Astrocyte (in vitro differentiated cells and primary cell): ENCODE measurements at places on chromosomes 12 and 14. TPM values are rescaled to one million over a fixed set of nuclear protein-coding genes. Genes with fewer than 3 reads are reported as not detected.

TMPRSS12 gene
- not detected in 2 replicates for total RNA-seq

INSM2 gene
- total RNA-seq = not detected in 2 replicates

DACT1 gene
- total RNA-seq = 49.3 and 55.0 TPM in 2 replicates

CAPZA3 gene
- not detected in 2 replicates for total RNA-seq

DNA sequence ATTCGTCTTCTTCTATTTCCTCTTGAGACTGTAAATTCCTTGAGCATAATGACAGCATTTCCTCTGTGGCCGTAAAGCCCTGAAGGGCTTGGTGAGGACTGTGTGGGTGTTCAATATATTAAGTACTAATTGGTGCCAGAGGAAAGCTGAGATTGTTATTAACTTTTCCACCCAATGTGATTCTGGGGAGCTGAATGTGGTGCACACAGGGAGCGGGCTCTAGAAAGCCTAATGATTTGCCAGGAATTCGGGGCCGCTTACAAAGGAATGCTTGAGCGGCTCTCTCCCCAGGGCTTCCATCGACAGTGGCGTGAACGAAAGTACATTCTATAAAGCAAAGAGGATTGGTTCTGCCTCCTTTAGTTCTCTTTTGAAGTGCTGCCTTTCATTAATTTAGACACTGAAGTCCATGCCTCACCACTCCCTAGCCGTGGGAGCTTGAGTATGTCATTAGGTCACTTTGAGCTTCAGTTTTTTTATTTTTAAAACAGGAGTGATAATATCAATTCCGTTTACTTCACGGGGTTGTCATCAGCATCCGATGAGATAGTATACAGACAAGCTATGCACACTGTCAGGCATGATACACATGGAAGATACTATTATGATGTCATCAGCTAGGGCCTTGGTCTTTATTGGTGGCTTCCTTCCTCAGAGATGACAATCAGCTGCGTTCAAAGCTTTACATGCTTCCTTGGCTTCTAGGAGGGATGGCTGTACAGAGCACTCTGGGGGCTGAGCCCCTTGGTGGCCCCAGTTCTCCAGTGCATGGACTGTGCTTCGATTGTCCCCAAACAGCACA, 11.0 kb upstream of the GSG1 start:
- H3K4me3 ChIP-seq = peak overlapping the region; percentile 26
- no peak overlapping the region for H3K27ac ChIP-seq
- H3K4me1 ChIP-seq = peaks cover 18% of the 10 kb centered on the region
- no peaks in the 10 kb centered on the region for H3K36me3 ChIP-seq

DNA sequence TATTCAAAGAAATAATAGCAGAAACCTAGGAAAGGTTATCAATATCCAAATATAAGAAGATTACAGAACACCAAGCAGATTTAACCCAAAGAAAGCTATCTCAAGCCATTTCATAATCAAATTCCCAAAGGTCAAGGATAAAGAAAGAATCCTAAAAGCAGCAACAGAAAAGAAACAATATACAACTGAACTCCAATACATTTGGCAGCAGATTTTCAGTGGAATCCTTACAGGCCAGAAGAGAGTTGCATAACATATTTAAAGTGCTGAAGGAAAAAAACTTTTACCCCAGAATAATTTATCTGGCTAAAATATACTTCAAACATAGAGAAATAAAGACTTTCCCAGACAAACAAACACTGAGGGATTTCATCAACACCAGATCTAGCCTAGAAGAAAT, 54.3 kb downstream of the DENND5B start:
- no peaks in the 10 kb centered on the region for H3K4me1 ChIP-seq
- DNase-seq = no peak
- no peaks in the 10 kb centered on the region for H3K36me3 ChIP-seq
- no peak overlapping the region for H3K27ac ChIP-seq

DNA sequence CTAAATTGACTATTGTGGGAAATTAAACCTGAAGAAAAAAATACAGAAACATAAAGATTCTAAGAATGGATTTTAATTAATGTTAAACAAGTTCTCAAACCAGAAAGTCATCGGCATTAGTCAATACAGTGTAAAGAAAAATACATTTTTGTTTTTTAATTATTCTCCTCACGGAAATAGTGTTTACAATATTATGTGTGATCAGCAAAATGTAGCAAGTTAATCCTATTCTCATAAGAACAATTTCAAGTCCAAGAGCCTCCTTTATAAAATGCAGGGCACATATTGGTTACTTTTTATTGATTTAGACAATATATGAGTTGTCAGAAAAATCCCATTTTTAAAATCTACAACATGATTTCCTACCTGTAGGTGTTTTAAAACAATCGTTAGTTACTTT, 158.0 kb upstream of the MGAT4C start:
- no peaks in the 10 kb centered on the region for H3K4me1 ChIP-seq
- no peaks in the 10 kb centered on the region for H3K27me3 ChIP-seq
- no peak overlapping the region for H3K4me3 ChIP-seq
- H3K27ac ChIP-seq = no peak overlapping the region

CHMP4A gene
- 26.7 and 32.2 TPM in 2 replicates for total RNA-seq

PTHLH gene
- 48.5 and 53.5 TPM in 2 replicates for total RNA-seq

DNA sequence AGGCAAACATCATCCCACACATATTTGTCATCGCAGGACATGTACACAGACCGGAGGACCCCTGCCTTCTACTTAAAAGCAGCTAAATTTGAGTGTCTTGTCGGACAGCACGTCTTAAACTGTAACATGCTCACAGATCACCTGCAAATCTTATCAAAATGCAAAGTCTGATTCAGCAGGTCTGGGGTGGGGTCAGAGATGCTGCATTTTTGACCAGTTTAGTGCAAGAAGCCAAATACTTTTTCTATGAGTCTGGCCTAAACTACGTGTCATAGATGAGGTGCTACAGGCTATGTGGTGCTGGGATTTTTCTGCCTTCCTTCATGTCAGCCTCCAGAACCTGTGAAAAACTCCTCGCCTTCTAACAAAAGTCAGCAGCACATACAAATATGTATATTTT, 178.8 kb upstream of the LHX5 start:
- no peak for DNase-seq
- H3K4me1 ChIP-seq = no peaks in the 10 kb centered on the region
- H3K36me3 ChIP-seq = no peaks in the 10 kb centered on the region
- H3K4me3 ChIP-seq = no peak overlapping the region
- peaks cover 2% of the 10 kb centered on the region for H3K27me3 ChIP-seq
- no peak overlapping the region for H3K27ac ChIP-seq

- H3K27me3 ChIP-seq = no peaks in the 10 kb centered on the region
Observed at GRCh38 chr12:765840-766239, 13.5 kb downstream of the WNK1 start.

DNA sequence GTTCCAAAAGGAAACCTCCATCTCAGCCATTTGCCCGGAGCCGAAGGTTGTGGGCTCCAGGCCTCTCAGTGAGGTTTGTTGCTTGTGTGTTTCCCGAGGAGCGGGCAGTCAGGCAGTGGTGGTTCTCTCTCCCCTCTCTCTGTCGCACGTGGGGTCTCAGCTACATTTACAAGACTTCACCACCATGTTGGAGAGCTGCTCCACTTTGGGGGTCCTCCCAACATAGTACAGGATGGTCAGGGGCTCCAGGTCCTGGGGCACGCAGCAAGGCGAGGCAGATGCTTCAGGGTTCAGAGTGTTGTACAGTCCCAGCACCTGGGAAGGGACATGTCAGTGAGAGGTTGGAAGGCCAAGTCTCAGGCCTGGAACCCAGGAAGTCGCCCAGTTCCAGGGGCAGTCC, 22.8 kb downstream of the TGFB3 start:
- no peaks in the 10 kb centered on the region for H3K4me1 ChIP-seq
- H3K27ac ChIP-seq = no peak overlapping the region
- no peak for DNase-seq
- H3K27me3 ChIP-seq = no peaks in the 10 kb centered on the region

GRCh38 chr14:62885451-62885850, 159.8 kb downstream of the KCNH5 start:
- peak; percentile 2 for DNase-seq
- H3K27ac ChIP-seq = no peak overlapping the region
- H3K36me3 ChIP-seq = no peaks in the 10 kb centered on the region
- no peaks in the 10 kb centered on the region for H3K4me1 ChIP-seq
- H3K27me3 ChIP-seq = no peaks in the 10 kb centered on the region

GRCh38 chr14:101223561-101224162, 320.1 kb upstream of the RTL1 start:
- DNase-seq = no peak
- peaks cover 9% of the 10 kb centered on the region for H3K27me3 ChIP-seq
- no peak overlapping the region for H3K27ac ChIP-seq
- H3K4me1 ChIP-seq = no peaks in the 10 kb centered on the region

SERPINA5 gene
- 0.23 and 0.36 TPM in 2 replicates for total RNA-seq

PPM1H gene
- 7.8 and 9.0 TPM in 2 replicates for total RNA-seq

GRCh38 chr12:79886917-79887519, 47.9 kb downstream of the PPP1R12A start:
- peaks cover 15% of the 10 kb centered on the region for H3K4me1 ChIP-seq
- no peak overlapping the region for H3K4me3 ChIP-seq
- H3K27me3 ChIP-seq = no peaks in the 10 kb centered on the region
- no peak overlapping the region for H3K27ac ChIP-seq
- no peaks in the 10 kb centered on the region for H3K36me3 ChIP-seq

KLRC3 gene
- total RNA-seq = 0.94 and 1.2 TPM in 2 replicates

GRCh38 chr14:92033906-92034687, 5.8 kb downstream of the TRIP11 start:
- no peak overlapping the region for H3K27ac ChIP-seq
- H3K27me3 ChIP-seq = no peaks in the 10 kb centered on the region
- no peak for DNase-seq
- H3K4me3 ChIP-seq = no peak overlapping the region
- H3K4me1 ChIP-seq = peaks cover 20% of the 10 kb centered on the region

GRCh38 chr14:84707830-84708229, 822.1 kb upstream of the FLRT2 start:
- no peaks in the 10 kb centered on the region for H3K4me1 ChIP-seq
- no peaks in the 10 kb centered on the region for H3K36me3 ChIP-seq
- H3K4me3 ChIP-seq = no peak overlapping the region
- no peaks in the 10 kb centered on the region for H3K27me3 ChIP-seq
- no peak for DNase-seq
- no peak overlapping the region for H3K27ac ChIP-seq

DNA sequence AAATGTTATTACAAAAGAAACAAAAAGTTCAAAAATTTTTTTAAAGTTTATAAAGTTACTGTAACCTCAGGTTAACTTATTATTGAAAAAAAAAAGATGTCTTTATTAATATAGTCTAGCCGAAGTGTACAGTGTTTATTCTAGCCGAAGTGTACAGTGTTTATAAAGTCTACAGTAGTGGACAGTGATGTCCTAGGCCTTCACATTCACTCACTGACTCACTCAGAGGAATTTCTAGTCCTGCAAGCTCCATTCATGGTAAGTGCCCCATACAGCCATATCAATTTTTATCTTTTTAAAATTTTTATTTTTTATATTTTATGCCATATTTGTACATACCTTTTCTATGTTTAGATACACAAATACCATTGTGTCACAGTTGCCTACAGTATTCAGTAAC, 10.4 kb downstream of the ATG2B start:
- no peak for DNase-seq
- no peak overlapping the region for H3K4me3 ChIP-seq
- H3K27me3 ChIP-seq = no peaks in the 10 kb centered on the region
- no peak overlapping the region for H3K27ac ChIP-seq
- no peaks in the 10 kb centered on the region for H3K36me3 ChIP-seq
